ENCODE measurements at places on chromosomes 7 and 10.
A peak's percentile ranks its signal among the peaks of the same experiment; 100 is the strongest.

DNA sequence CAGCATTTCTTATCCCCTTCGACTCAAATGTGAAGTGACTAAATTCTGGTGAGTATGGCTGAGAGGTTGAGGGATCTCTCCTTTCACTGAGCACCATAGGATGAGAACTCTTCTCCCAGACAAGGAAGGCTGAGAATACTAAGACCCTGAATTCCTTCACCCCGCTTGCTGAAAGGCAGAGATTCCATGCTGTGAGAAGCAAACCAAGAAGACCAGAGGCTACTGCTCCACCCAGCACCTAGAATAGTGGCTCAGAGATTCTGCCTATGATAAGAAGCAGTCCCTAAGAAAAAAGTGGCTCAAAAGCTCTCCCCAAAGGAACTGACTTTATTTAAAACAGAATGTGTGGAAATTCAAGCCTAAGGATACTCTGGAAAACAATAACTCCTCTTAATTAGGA is 26.7 kb upstream of the WNT2 start:
- DNase-seq, result no peak

DNA sequence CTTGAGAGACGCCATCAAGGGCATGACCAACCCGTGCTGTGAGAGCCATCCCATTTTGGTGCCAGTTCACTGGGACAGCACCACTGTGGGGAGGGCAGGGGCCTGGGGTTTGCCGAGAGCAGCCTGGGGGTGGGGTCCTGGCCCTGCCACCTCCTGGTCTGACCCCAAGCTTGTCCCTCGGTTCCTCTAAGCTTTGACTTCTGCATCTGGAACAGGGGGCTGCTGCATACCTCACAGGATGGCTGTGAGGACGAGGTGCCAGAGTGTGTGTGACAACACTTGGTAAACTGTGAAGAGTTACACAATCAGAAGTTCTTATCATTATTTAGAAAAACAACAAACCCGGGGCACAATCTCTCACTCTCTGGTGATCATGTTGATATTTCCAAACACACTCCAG is 89.9 kb downstream of the CRTAC1 start:
- DNase-seq, result no peak

DNA sequence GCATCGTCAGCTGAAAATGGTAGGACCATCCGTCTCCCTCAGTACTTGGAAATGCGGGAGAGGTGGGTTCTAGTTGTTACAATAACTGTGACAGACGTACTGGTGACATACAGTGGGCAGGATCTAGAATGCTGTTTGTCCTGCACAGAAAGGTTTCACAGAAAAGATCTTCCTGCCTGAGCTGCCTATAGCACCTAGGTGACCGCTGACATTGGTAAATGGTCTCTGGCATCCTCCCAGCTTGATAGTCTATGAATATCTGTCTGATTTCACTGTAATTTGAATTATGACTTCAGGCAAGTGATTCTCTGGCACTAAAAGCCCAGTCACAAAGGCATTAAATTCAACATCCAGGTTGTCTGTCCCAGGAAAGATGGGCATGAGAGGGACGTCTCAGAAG is 38.2 kb upstream of the CCDC3 start:
- no peak for DNase-seq

GRCh38 chr7:134865001-134865845 is 85.8 kb downstream of the CALD1 start:
- DNase-seq, result peak; percentile 60

GRCh38 chr7:23294549-23295400 is 4.4 kb upstream of the MALSU1 start:
- DNase-seq, result peak; percentile 25

GRCh38 chr10:13890233-13891127 is 303.7 kb downstream of the PRPF18 start:
- peak; percentile 58 for DNase-seq

- no peak for DNase-seq
Measured at GRCh38 chr7:2650451-2650850, 18.7 kb downstream of the TTYH3 start.

DNA sequence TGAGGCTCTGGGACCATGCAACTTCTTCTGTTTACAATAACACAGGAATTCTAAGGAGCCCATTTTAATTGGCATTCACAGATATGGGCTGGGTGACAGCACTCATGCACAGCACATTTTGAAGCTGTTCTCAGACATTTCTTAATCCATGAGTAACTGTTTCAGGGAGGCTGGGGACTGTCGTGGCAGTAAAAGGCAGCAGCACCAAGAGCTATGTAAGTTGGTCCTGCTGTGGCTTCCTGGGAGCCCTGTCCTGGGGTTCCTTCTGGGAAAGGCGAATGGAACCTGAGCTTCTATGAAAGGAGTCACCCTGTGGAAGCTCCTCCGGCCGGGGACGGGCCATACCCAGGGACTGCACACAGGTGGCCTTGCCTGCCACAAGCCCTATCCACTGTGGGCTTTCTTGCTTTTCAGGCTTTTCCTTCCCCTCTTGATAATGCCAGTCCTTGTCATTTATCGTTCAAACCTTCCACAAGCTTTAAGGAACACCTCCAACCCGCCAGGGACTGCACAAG is 40.5 kb downstream of the COBL start:
- no peak for DNase-seq

DNA sequence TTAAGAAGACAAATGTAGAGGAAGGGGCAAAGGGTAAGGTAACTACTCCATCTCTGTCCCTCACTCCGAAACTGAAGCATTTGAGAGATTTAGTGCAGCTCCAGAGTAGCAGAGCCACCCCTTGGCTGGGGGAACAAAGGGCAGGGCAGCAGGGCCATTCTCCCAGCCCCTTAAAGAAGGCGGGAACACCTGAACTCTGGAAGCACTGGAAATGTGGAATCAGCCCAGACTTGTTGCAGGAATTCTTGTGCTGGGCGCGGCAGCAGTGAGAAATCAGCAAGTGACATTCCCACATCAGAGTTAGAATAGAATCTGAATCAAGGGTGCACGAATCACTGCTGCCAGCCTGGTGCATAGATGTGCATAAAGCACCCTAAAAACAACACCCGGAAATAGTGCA is 34.4 kb upstream of the GRM8 start:
- DNase-seq, result no peak

- no peak for DNase-seq
Measured at GRCh38 chr7:31123726-31124125, 71.6 kb downstream of the ADCYAP1R1 start.

DNA sequence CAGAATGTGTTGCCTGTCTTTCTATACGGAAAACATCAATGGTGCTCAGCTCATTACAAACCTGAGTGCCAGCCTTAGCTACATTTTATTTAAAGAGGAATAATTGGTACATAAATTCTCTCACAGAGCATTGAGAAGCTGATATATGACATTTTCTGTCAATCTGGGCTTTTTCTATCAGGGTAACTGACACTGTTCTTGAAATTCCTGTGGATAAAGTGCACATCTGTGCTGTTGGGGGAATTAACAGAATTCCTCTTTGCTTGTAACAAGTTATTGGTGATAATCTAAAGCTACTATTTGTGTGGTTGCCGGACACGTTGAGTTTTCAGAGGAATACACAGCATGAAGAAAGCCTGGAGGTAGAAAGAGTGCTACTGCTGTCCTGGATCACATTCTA is 668.6 kb downstream of the SORCS1 start:
- no peak for DNase-seq

DNA sequence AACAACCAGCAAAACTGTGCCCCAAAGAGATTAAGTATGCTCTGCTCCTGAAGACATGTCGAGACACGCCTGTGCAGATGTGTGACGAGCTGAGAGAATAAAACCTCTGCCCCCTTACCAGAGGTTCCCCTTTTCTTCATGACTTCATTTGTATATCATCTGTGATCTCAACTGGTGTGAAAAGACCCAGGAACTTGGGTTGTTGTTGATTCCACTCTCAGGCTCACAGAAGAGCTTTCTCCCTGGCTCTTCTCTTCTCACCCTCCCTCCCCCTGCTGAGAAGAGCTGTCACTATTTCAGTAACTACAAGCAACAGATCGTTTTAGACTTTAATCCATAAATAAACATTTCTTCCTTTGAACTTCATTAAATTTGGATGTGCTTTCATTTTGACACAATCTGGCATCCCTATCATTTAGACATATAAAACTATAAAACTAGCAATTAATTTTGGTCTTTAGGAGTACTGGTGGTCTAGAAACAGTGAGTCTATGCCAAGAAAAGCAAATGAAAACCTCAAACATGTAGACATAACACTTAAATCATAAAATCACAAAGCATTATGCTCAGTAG is 179.3 kb upstream of the FZD8 start:
- DNase-seq, result no peak

DNA sequence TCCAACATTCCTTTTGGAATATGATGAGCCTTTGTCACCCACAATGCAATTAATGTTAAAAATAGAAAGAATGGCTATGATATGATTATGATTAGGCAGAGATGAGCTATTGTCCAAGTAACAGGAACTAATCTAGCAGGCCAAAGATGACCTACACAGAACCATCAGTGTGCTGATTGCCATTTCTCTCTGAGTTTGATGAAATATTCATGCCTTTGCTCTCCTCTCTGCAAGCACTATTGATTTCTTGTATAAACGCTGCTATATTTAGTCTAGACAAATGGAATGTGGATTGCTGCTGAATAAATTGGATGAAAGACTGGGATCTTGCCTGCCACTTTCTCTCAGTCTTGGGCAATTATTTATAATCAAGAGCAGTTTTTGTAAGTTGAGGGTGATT is 85.4 kb downstream of the HDAC9 start:
- DNase-seq, result no peak

DNA sequence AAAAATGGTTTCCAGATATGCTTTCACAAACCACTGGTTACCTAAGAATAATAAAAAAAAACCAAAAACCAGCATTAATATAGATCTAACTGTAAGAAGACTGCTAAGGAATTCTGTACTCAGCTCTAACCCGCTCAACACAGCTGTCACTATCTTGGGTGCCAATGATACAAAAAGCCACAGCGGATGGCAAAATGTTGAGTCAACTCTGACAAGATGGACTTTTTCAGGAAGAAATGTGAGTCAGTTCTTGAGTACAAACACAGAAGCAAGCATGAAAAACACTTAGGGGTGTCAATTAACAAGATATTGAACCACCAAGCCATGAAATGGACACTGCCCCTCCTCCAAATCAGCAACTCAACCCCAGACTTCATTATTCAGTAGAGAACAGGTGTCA is 55.0 kb downstream of the CTTNBP2 start:
- no peak for DNase-seq

GRCh38 chr7:80583901-80584300 is 54.5 kb upstream of the CD36 start:
- peak; percentile 15 for DNase-seq

GRCh38 chr10:869171-869570 is 62.3 kb downstream of the LARP4B start:
- no peak for DNase-seq

GRCh38 chr7:4240520-4241303 is 441.4 kb upstream of the FOXK1 start:
- no peak for DNase-seq

GRCh38 chr7:585229-585711 is 65.6 kb upstream of the PDGFA start:
- peak; percentile 73 for DNase-seq

DNA sequence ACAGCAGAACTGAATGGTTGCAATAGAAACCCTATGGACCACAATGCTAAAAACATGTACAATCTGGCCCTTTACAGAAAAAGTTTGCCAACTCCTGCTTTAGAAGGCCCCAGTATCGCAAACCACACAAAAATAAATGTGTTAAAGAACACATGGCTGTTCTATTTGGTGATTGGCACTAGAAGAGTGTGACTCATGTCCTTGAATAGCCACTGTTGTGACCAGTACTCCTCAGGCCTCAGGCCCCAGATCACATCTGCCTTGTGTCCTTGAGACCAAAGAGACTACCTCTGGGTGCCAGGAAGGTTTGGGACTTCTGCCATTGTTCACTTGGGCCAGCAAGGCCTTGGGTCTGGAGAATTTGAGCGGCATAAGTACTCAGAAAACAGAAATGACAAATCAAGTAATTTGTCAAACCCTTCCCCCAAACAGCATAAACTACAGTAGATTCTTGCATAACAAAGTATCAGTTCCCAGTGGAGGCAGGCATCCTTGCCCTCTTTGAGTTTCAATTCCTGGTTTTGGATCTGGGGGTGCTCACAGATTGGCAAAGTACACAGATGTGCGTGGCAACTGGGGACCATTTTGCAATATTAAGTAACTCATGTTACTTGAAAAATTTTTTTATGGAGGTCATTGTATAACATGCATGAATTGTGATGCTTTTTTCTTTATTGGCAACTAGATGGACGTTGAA is 50.2 kb downstream of the MTURN start:
- DNase-seq, result no peak

DNA sequence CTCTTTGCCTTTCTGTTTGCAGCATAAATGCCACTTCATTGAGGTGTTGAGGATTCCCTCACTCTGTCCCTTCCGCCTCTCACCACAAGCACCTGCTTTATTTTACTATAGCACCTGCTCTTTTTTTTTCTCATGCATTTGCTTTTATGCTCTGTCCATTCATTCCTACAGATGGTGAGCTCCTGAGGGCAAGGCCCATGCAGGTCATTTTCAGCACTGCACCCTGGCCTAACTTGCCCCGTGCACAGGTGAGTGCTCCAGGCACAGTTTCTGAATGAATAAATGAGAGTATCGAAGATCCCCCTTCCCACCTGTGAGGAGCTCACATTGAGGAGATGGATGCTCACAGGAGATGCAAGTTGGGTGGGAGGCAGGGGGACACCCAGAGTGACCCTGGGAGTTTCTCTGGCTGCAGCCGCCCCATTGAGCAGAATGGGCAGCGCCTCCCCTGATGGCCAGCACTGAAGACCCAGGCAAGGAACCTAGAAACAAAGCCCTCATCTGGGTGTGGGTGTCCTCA is 1.2 kb upstream of the AKR1E2 start:
- DNase-seq, result no peak

DNA sequence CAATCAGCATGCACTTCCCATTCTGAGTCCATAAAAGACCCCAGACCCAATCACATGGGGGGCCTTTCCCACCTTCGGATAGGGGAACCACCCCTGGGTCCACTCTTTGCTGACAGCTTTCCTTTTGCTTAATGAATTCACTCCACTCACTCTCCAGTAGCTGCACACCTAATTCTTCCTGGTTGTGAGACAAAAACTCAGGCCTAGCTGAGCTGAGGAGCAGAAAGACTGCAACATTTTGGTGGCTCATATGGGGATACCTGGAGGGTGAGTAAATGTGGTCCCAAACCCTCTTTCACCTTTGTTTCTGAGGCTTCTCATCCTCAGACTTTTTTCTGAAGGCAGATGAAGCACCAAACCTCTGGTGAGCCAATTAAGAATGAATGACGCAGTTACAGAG is 138.1 kb downstream of the WDR11 start:
- DNase-seq, result no peak

DNA sequence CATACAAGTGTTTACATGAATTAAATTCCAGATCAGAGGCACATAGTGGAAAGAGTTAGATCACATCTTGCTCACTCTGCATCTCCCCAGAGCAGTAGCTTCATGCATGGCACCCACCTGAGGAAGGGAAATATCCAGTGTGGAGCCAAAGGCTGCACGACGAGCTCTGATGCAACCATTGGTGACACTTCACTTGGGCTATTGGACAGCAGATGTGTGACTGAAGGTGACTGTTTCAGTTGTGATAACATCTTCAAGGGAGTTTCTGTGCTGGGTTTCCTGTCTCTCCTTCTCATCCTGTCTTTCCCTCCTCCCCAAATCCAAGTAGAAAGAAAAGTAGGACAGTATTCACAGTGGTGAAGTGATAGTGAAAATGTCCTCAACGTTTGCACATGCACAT is 115.0 kb downstream of the TAF3 start:
- no peak for DNase-seq

All from cardiac fibroblast (primary cell).